Thoracic aorta endothelial cell (primary cell): ENCODE measurements at places on chromosomes 3 and 15. TPM values are rescaled to one million over a fixed set of nuclear protein-coding genes. Genes with fewer than 3 reads are reported as not detected.

Gene RBP2
- not detected in 2 replicates for total RNA-seq

Gene ALG1L2
- 0.27 TPM in 1 of 2 replicates, not detected in the other for total RNA-seq

Gene CACNA2D3
- under 0.01 TPM in 1 of 2 replicates, not detected in the other for total RNA-seq

Gene CLSTN2
- under 0.01 and 0.07 TPM in 2 replicates for total RNA-seq

Gene MYL3
- not detected in 2 replicates for total RNA-seq

Gene RARRES1
- 0.57 and 0.66 TPM in 2 replicates for total RNA-seq

Gene AZI2
- total RNA-seq = 56.1 and 59.2 TPM in 2 replicates

Gene FGF12
- 1.7 and 3.5 TPM in 2 replicates for total RNA-seq

Gene RLBP1
- total RNA-seq = not detected in 2 replicates

Gene NSMCE3
- 7.7 and 8.0 TPM in 2 replicates for total RNA-seq

Gene CFAP44
- 5.1 and 6.0 TPM in 2 replicates for total RNA-seq

Gene INSYN1
- total RNA-seq = 0.13 and 0.14 TPM in 2 replicates

Gene CFAP91
- total RNA-seq = 0.13 and 0.29 TPM in 2 replicates

Gene FOXL2NB
- total RNA-seq = 0.13 and 0.14 TPM in 2 replicates

Gene SERPINI2
- total RNA-seq = not detected in 2 replicates

Gene LDHAL6B
- not detected in 2 replicates for total RNA-seq

Gene CCR2
- not detected in 2 replicates for total RNA-seq

Gene SLC12A1
- total RNA-seq = not detected in 2 replicates

Gene FGD5
- 104 and 107 TPM in 2 replicates for total RNA-seq

Gene PRTG
- 4.4 and 7.0 TPM in 2 replicates for total RNA-seq
